Sigmoid colon (tissue), 7 donors: ENCODE measurements at places on chromosomes 4 and X. TPM values are rescaled to one million over a fixed set of nuclear protein-coding genes. Genes with fewer than 3 reads are reported as not detected.
A peak's percentile ranks its signal among the peaks of the same experiment; 100 is the strongest.

MAGEB17 gene
- not detected for total RNA-seq

- no peak for DNase-seq
- H3K4me3 ChIP-seq: no peak overlapping the region
- H3K36me3 ChIP-seq: no peaks in the 10 kb centered on the region
- no peaks in the 10 kb centered on the region for H3K27me3 ChIP-seq
Measured at GRCh38 chr4:166324321-166324720, 451.3 kb downstream of the TLL1 start.

DNA sequence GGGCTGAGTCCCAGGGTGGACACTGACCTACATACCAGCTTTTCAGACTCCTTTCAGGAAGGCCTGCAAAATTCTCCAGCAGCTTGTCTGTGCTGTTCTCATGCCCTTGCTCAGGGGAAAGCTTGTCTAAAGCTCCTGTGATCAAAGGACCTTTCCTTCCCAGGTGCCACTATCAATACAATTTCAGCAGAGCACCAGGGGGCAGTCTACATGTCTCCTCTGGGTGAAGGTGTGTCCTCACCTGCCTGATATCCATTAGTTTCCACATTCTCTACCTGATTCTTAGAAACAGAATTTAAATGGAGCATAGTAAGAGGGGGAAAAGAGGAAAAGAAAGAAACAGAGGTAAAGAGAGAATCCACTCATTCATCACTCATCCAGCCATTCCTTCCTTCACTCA, 114.2 kb downstream of the PPARGC1A start:
- H3K4me3 ChIP-seq: no peak overlapping the region
- no peak for DNase-seq
- no peaks in the 10 kb centered on the region for H3K27me3 ChIP-seq
- no peaks in the 10 kb centered on the region for H3K36me3 ChIP-seq
- H3K4me1 ChIP-seq: no peaks in the 10 kb centered on the region

DNA sequence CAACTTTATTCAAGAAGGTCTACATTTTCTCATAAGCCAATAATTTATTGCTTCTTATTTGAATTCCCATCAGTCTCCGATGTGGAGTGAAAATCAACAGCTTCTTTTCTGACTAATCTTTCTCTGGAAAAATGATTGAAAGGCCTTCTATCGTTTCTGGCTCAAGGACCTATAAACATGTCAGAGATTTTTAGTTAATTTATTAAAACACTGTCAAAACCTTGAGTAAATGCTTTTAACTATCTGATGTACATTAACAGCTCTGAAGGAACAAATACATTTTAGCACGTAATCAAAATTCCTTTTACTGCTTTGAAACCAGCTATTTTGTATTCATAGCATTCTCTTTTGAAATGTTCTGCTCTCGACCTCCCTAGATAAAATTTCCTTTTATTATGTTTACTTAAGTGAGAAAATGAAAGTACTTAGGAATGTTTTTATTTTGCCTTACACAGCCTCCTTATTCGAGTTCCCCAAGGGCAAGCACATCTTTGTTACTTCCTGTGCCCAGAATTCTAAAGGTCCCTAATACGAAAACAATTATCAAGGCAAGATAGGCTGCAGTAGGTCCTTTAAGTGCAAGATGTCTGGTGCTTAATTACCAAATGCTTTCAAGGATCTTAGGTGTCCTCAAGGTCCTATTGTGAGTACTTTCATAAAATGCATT, 3.1 kb upstream of the ZFX start:
- H3K4me3 ChIP-seq: no peak overlapping the region
- no peaks in the 10 kb centered on the region for H3K27me3 ChIP-seq
- no peaks in the 10 kb centered on the region for H3K36me3 ChIP-seq
- peak overlapping the region; percentile 98 for H3K27ac ChIP-seq
- H3K4me1 ChIP-seq: no peaks in the 10 kb centered on the region
- DNase-seq: no peak

- H3K4me1 ChIP-seq: peaks cover 17% of the 10 kb centered on the region
- no peak overlapping the region for H3K4me3 ChIP-seq
- no peak for DNase-seq
- H3K36me3 ChIP-seq: no peaks in the 10 kb centered on the region
- H3K27ac ChIP-seq: no peak overlapping the region
Measured at GRCh38 chr4:82519776-82520175, 42.0 kb downstream of the TMEM150C start.

DNA sequence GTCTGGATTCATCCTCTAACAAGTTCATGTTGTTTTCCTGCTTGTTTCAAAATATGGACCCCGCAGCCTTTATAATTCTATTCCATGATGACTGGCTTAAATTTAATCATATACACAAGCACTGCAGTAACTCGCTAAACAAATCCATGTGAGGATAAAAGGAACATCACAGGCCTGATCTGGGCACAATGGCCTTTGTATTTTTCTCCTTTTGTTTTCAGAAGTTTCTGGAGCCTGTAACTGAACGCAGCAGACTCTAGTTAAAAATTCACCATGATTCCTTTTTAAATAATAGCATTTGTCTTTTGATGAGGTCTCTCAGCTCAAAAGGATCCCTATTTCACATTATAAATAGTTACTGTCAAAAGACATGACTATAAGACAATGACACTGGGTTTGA, 30.2 kb upstream of the TMEM184C start:
- no peaks in the 10 kb centered on the region for H3K36me3 ChIP-seq
- H3K4me3 ChIP-seq: no peak overlapping the region
- DNase-seq: no peak
- H3K27me3 ChIP-seq: no peaks in the 10 kb centered on the region

DNA sequence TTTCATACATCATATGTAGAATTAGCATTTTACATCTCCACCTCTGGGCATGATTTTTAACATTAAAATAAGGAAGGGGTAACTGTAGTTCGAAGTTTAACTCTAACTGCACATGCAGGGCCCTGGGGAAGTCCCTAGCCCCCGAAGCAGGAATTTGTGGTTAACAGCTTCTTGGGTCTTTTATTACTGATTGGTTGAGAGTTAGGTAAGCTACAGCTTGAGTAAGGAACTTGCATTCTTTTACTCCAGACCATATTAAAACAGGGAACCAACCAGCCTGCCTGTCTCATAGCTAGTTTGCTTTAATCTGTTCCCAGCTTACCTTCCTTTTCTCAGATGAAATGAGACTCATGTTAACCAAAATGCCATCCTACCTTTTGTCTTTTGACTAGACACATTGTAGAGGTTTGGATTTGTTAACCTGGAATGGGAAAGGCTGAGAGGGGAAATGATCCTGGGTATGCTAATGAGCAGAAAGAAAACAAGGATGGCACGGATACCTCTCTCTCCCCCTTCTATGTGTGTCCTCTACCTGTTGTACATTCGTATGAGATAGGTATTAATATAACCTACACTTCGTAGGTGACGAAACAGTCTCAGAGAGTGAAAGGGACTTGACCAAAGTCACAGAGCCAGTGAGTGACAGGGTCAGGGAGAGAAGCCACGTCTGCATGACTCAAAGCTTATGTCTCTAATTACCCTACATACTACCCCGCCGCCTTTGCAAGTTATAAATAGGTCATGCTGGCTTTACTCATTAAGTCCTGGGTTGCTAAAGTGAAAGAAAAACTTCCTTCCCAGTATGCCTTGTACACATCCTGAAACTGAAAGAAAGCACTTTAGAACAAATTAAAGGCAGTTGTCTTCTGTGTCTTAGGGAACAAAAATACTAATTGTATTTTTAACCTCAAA, 119.5 kb upstream of the AFF2 start:
- DNase-seq: no peak
- H3K36me3 ChIP-seq: no peaks in the 10 kb centered on the region
- no peaks in the 10 kb centered on the region for H3K27me3 ChIP-seq
- H3K4me3 ChIP-seq: no peak overlapping the region
